ENCODE measurements at places on chromosomes 12 and 14. TPM values are rescaled to one million over a fixed set of nuclear protein-coding genes. Genes with fewer than 3 reads are reported as not detected.

- no peak for DNase-seq
These were observed 115.4 kb upstream of the BTG1 start for GRCh38 chr12:92261071-92261470.

The SYNDIG1L gene
- total RNA-seq = 0.94 TPM

- no peak for DNase-seq
These were observed 892.9 kb downstream of the DIO2 start for GRCh38 chr14:79318371-79318770.

DNA sequence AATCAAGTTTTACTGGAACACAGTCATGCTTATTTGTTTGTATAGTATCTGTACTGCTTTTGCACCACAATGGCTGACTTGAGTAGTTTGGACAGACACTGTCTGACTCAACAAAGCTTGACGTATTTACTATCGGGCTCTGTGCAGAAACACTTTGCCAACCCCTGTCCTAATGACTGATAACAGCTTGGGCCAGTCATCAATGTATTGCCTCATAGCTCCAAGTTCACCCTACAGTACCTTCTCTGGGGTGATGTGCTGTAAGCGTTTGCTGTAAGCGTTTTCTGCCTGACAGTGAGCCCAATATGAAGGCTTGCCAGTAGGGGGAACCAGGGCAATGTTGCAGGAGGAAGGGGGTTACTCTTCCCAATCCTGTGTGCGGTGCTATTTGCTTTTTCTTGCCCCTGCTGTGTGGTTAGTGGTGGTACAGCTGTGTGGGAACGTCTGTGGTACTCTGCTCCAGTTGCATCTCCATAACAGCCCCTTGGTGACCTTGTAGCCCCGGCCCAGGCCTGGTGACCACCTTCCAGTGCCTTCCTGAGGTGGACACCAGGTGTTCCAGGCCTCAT, 5.4 kb upstream of the CCDC177 start:
- DNase-seq = no peak

The GLS2 gene
- total RNA-seq = 1.5 TPM

DNA sequence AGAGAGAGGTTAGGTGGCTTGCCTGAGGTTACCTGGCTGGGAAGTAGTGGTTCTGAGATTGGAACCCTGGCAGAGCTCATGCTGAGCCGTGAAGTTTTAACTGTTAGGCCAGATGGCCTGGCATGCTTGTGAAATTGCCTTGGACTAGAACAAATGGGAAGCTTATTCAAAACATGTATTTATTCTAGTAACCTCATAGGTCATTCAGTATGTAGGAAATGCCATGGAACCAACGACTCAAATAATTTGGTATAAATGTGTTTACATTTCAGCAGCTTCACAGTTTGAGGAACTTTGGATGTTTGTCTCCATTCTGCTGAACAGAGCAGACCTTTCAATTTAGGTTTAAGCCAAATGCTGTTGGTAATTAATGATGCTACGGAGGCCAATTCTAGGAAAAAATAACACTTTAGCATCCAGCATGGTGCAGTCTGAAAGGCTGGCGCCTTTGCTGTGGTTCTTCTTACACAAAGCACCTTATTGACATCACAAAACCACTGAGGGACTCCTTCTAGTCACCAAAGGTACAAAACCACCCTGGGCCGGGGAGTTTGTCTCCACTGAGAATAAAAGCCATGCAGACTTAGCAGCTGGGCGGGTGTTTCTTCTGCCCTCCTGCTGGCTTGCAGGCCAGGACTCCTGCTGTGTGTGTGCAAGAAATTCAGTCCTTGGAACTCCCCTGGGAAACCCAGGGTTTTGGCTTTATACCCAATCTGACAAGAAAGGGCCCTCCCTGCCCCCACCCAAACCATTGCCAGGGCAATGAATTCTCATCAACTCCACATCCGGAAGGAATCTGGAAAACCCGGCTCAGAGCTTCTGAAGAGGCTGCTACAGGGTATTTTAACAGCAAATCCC, 64.2 kb downstream of the ELK3 start:
- DNase-seq = peak; percentile 78

DNA sequence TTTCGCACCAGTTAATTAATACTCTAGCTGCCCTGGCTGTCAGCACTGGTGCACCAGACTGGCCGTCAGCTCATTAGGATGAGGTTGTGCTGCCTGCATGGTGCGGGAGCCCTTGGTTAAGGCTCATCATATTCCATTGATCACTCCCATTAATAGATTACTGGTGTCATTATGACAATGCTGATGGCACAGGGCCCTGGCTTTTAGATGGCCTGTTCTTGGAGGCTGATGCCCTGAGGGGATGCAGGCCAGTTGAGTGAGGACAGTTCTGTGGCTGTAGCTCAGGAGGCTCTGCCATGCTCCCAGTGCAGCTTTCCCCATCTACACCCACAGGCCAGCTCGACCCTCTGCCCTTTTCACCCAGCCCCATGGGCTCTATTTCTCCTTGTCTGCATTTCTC, 126.6 kb downstream of the PRMT8 start:
- DNase-seq = no peak

GRCh38 chr14:77097006-77097699, 905 bp upstream of the CIPC start:
- no peak for DNase-seq

- no peak for DNase-seq
These were observed 177.0 kb downstream of the C12orf75 start for GRCh38 chr12:105507311-105508038.

The KLRK1 gene
- total RNA-seq = 1.9 TPM

GRCh38 chr12:122187466-122187865, 4.5 kb downstream of the LRRC43 start:
- peak; percentile 34 for DNase-seq

DNA sequence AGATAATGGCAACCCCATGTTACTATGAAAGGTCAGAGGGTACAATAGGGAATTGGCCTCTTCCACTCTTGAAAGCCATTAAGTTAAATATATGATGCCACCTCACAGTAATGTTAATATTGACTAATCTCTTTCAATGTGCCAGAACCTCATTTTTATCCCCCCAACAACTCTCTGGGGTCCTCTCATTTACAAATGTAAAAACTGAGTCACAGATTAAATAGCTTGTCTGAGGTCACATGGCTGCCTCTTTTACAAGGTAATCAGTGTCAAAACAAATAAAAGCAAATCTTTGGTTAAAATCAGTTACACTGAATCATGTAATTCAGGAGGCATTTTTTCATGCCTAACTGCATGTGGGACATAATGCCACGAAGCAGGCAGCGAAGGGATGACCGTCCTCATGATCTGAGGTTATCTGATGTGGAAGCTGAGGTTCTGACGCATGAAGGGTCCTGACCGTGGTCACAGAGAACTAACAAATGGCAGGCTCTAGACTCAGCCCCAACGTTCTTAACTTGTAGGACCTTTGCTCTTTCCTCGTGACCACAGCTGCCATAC, 78.5 kb downstream of the PTPN21 start:
- DNase-seq = no peak

DNA sequence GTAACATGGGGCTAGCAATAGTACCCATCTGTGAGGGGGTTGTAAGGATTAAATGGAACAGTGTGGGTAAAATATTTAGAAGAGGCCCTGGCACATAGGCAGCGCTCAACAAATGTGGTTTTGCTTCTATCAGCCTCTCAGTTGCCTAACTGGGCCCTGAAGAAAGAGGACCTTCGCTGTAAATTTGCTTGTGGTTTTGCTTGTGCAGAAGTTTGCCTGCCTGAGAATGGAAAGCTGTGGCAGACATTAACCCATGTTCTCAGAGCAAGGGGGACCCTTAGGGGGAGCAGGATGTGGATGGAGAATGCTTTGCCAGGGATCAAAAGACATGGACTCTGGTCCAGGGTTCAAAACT, 160.1 kb downstream of the BRMS1L start:
- DNase-seq = no peak

GRCh38 chr12:57720606-57721595, 17.6 kb downstream of the AGAP2 start:
- DNase-seq = no peak

The AMN gene
- 0.16 TPM for total RNA-seq

The CCND2 gene
- 170 TPM for total RNA-seq

The CCDC175 gene
- total RNA-seq = 0.71 TPM

The POTEG gene
- not detected for total RNA-seq

- no peak for DNase-seq
These were observed 10.9 kb upstream of the KRT2 start for GRCh38 chr12:52662918-52663229.

The TMEM121 gene
- 1.9 TPM for total RNA-seq

The SOCS2 gene
- total RNA-seq = 22.5 TPM

The KRT82 gene
- not detected for total RNA-seq

DNA sequence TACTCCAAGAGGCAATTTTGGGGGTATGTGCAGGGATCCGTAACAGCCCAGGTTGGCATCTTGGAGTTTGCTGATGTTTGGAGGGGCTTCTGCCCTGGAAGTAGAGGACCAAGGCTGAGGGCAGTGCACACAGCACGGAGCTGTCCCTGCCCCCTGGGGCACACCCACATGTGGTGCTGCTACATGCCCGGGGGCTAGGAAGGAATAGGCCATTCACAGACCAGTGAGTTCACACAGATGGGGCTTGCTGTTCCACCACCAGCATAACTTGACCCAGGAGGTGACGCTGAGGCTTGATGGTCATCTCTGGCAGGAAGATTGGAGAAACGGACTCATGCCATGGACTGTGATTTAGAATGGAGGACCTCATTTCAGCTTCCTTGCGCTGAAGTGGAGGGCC, 231.1 kb upstream of the FKBP4 start:
- no peak for DNase-seq

The C1R gene
- total RNA-seq = 769 TPM

DNA sequence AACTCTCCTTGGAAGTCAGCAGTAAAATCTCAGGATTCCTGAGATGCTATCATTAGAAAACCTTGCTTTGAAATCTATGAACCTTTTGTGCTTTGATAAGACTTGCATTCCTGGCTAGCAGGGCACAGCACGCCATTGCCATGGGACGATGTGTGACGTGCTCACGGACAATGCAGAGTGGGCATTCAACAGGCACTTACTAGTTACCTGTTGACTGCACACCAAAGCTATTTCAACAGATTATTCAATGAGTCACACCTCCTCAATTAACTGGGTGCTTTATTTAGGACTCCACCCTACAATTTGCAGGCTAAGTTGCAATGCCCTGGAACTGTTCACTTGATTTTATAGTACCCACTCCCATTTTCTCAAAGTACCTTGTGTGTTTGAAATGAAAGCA, 11.3 kb downstream of the NOS1 start:
- no peak for DNase-seq

The TMEM117 gene
- 5.9 TPM for total RNA-seq

The SBNO1 gene
- 25.6 TPM for total RNA-seq

The ALDH1L2 gene
- 17.2 TPM for total RNA-seq

The NTN4 gene
- 60.9 TPM for total RNA-seq

DNA sequence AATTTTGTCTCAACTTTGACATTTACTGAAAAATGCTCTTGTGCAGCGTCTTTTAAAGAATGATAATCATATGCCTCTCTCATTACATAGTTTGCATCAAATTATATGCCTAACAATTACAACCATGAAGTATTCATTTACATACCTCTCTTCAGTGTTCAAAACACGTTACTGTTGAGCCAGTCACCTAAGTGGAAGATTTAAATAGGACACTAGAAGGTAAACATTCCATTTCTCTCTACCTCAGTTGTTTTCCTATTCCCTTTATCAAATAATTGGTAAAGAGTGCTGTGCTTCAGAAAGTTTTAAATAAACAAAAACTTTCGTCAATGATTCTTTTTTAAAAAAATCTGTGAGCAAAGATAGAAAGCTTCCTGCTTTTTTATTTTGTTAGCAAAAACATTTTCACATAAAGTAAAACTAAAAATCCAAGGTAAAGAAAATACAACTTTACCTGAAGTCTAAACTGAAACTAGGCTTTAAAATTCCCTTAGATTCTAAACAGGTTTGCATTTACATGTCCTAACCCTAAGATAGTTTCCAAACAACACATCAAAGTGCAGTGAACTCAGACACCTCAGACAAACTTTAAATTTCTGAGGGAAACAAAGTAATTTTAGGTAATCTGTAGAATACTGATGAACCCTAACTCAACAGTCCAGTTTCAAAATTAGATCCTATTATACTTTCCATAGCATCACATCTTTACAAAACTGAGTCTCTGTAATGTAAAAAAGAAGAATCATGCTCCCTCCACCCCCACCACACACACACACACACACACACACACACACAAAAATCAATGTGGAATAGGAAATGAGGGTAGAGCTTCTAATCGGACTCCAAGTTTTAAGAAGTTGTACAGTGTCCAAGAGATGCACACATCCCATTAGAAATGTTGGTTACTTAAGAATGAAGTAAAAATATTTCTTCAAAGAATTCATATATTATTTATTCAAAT, 46.2 kb downstream of the PAWR start:
- no peak for DNase-seq

The KCNH3 gene
- total RNA-seq = 0.10 TPM
